ENCODE measurements at places on chromosomes 3 and 15. TPM values are rescaled to one million over a fixed set of nuclear protein-coding genes. Genes with fewer than 3 reads are reported as not detected.

Gene ACAN
- total RNA-seq: 1.9 TPM

- no peak for DNase-seq
These were observed 205.7 kb downstream of the XXYLT1 start for GRCh38 chr3:195065142-195065863.

DNA sequence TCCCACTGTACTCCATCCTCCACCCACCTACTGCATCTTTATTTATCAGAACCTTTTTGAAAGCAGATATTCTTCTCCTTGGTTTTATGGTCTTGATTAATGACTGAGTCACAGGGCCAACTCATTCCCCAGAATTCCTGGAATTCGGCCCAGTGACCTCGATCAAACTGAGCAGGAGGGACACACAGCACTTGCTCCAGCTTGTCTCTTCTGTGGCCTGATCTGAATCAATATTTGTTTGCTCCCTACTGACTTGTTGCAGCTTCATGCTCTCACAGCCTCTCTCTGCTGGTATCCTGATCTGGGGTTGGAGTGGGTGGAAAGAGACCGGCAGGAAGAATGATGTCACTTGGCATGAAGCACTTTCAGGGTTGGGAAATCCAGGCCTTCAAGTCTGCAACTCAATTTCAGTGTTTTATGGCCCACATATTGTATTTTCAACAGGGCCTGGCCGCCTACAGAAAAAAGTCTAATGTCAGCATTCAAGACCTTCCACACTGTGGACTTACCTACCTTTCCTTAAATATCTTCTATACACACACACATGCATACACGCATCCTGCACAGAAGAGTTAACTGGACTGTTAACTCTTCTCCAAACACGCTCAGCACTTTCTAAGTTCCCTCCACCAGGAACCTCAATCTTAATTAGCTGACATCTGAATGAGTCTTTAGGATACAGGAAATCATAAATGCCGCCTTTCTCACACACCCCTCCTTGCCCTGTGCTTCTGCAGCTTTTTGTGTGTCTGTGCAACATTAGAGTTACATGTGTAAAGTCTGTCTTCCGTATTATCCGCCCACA, 4.6 kb downstream of the ANXA2 start:
- no peak for DNase-seq

Gene CSTA
- 2.0 TPM for total RNA-seq

- DNase-seq: no peak
These were observed 102.7 kb downstream of the CDIN1 start for GRCh38 chr15:36682101-36682500.

DNA sequence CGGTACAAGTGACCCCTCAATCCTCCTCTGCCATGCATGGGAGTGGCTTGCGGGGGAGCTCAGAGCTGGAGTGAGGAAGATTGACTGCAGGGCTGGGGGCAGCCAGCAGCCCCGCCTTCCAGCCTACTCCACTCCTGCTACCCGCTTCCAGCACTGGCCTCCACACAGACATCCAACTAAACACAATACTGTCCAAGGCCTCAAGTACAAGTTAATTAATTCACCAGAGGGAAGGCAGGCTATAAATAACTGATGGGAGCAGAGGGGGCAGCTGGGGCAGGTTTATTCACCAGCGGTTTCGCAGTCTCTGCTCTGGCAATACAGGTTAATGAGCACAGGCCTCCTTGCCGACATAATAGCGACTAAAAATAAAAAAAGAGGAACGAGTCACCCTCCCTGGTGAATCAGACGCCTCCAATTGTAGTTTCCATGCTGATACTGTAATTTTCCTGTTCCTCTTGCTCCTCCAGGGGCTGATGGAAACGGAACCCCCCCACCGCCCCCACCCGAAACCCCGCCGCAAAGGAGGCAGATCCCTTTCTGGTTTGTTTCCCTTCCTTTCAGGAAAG, 166.4 kb upstream of the TLE3 start:
- DNase-seq: no peak

Gene OSTN
- 0.48 TPM for total RNA-seq

- DNase-seq: no peak
These were observed 8.5 kb downstream of the UQCC5 start for GRCh38 chr3:52544937-52545336.

- DNase-seq: no peak
These were observed 106.6 kb downstream of the FBN1 start for GRCh38 chr15:48538941-48539340.

DNA sequence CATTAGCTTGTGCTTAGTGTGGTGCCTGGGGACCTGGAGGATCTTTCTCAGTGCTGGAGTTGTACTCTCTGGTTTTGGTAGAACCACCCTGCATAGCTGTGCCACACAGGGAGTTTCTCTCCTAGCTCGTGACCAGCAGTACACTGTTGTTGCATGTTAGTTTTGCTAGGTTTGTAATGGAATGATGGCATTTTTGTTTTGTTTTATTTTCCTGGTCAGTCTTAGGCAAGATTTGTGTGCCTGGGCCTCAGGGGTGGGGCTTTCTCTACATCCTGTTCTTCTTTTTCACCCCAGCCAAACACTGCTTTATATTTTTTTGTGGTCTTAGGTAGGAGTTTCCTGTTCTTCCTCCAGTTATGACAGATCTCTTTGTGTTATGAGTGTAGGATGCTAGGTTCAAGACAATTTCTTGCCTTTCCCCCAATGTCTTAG, 534.5 kb upstream of the KCNMB2 start:
- DNase-seq: no peak

Gene COL7A1
- total RNA-seq: 26.5 TPM

DNA sequence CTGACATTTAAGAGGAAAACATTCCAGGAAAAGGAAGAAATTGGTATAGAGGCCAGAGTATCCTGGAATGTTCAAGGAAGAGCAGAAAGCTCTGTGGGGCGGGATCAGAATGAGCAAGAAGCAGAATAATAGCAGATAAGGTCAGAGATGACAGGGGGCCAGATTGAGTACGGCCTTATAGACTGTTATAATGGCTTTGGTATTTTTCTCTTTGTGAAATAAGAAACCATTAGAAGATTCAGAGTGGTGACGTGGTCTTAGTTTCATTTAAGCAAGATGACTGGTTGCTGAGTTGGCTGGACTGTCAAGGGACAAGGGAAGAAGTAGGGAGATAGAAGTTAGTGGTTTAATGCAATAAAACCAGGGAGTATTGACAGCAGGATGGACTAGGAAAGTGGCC, 218.3 kb upstream of the SOX2 start:
- DNase-seq: no peak

DNA sequence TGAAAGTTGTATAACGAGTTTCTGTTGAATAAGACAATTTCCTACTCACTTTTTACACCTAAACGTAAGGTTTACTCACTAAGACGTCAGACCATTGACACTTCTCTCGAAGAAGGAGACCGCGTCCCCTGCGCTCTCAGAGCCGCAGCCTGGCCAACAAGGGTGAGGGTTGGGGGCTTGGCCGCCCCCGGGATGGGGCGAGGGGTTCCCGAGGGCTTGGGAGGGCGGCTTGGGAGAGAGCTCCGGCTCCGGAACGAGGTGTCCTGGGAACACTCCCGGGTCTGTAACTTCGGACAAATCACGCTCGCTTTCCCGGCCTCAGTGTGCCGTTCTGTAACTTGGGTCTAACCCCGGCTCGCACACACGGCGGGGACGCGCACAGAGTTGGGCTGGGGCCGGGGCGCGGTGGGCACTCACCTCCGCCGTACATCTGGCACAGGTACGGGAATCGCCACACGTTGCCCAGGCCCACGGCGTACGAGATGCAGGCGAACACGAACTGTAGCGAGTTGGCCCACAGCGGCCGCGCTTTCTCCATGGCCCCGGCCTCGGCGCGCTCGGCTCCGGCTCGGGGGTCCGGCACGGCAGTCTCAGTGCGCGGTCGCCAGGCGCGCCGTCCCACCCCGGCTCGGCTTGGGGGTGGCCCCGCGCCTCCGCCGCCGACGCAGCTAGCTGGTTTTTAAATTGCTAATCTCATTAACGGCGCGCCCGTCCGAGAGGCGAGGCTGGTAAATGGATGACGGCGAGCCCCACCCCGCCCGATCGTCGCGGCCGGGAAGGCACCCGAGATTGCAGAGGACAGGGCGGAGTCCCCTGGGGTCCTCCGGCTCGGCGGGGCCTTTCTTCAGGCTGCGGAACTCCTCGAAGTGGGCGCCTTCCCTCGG, at the start of gene SLC6A20:
Gene SLC6A20, minus strand, starts transcription at position 655 of the 884 bp plus-strand sequence. Its CDS starts 117 bp downstream, at position 538.
- no peak for DNase-seq
